ENCODE measurements at places on chromosomes 6 and 20.

DNA sequence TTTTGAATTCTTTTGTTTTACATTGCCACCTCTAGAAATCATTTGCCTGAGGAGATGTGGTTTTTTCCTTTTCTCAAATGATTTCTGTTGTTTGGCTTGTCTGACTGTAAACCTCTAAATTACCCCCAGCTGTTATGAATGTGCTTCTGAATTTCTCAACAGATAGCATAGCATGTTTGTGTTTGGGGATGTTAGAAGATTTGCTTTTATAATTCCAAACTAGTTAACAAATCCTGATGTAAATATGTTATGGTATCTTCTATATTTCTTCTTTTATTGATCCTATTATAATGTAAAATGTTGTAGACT, 31.6 kb upstream of the EZR start:
- DNase-seq: no peak

DNA sequence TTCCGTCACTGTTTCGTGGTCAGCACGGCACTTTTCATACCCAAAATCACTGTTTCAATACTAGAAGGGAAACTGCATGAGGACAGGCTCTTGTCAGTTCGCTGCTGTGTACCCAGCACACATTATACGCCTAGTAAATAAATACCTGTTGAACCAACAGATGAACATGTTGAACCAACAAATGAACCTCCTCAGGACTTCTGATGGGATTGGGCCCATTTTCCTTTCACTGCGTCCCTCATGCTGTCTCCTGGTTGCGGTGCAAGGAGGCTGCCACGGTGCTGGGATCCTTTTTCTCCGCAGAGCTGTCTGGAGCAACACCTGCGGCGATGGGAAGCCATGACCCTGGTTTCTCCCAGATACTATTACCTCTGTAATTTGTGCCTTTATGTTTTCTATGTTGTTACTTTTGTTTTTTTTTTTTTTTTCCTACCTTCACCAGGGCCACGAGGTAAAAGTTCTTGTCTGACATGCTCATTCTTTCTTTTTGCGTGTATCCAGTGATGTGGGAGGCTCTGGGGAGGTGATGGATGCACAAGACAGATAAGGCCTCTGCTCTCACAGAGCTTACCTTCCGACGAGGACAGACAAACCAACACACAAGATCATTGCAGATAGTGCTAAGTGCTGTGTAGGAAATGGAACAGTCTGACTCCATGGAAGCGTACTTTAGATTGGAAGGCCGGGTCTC, 1.1 kb downstream of the VAPB start:
- no peak for DNase-seq

GRCh38 chr6:18386298-18386976, 713 bp upstream of the RNF144B start:
- DNase-seq: no peak

DNA sequence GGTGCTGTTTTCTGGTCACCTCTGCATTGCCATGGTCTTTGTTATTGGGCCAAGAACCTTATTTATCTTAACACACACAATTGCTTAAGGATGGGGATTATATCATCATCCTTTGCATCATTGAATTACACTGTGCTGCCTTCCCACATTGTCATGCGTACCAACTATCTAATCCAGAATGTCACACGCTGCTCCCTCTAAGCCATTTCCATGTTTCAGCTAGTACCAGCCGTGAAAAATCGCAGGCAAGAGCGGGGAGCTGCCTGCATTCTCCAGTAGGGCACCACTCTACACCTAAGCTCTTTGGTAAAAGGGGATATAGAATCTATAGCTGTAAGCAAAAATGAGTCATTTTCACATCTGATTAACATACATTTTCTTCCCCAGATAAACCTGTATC, 277.0 kb downstream of the PRL start:
- no peak for DNase-seq
